ENCODE measurements at places on chromosomes 4 and X. TPM values are rescaled to one million over a fixed set of nuclear protein-coding genes. Genes with fewer than 3 reads are reported as not detected.

DNA sequence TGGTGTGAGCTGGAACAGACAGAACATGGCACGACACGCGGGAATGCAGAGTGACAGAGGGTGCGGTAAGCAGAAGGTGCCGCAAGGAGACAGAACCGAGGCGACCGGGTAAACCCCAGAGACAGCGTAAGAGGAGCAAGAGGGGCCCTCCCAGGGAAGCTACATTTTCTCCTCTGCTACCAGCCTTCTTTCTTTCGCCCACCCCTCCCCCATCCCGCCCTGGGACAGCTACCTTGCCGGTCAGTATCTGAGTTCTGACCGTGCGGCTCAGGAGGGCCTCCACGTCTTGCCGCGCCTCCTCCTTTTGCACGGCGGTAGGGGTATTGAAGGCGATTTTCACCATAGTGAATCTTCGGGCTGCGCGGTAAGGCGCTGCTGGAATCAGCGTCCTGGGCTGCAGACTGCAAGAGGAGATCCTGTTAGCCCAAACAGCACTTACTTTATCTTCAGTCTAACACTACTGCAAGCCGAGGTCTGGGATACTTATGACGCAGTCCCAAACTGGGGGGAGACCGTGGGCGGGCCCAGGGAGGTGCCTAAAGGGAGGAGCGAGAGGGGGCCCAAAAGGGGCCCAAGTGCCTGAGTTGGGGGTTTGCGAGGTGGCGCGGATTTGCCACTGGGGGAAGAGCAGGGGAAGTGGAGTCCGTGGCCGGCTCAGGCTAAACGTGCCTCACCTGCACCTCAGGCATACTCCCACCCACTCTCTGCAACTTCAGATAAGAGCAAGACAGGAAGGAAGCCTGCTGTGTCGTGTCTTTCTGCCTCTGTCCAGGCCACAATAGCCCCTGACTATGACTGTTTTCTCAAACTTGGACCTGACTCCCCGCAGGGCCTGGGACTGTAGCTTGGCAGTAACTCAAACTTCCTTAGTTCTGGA, at the start of gene ITM2A:
Gene ITM2A (minus strand): TSS at position 462 of the 877 bp plus-strand sequence. CDS start 119 bp downstream, at position 343.
- H3K4me1 ChIP-seq: peaks cover 11% of the 10 kb centered on the region
- no peaks in the 10 kb centered on the region for H3K36me3 ChIP-seq
- DNase-seq: peak; percentile 2
- H3K27ac ChIP-seq: no peak within 1 kb of the TSS
- H3K27me3 ChIP-seq: peaks cover 34% of the 10 kb centered on the region

DNA sequence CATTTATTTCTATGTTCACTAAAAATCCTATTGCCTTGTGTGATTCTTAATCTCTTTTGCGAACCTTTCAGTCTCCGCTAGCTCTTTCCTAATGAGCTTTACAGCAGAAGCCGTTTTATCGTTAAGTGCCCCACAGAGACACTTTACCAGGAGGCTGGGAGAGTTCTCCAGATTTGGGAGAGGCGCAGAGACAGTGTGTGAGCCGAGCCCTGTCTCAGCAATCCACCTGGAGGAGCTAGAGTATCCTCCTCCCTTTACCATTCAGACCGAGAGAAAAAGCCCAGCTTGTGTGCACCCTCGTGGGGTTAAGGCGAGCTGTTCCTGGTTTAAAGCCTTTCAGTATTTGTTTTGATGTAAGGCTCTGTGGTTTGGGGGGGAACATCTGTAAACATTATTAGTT, 54.9 kb upstream of the MTM1 start:
- H3K4me3 ChIP-seq: no peak overlapping the region
- no peak for DNase-seq
- H3K36me3 ChIP-seq: no peaks in the 10 kb centered on the region
- peaks cover 8% of the 10 kb centered on the region for H3K4me1 ChIP-seq

SHOX gene
- 0.16 TPM for total RNA-seq

DNA sequence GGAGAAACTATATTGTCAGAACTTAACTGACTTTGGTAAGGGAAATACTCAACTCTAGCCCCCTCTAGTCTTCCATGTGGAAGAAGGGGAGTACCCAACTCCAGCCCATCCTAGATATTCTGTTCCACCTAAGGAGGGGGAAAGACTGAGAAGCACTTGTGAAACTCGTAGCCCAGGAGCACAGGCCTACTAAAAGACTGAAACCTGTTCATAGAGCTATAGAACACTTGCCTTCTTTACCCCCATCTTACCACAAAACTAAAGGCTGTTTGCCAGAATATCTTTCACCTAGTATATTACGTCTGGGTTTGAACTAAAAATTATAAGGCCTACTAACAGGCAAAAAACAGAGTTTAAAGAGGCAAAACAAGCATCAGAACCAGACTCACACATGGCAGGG, 15.5 kb downstream of the CLDN22 start:
- H3K36me3 ChIP-seq: peaks cover 15% of the 10 kb centered on the region
- DNase-seq: no peak
- H3K27ac ChIP-seq: no peak overlapping the region
- H3K27me3 ChIP-seq: no peaks in the 10 kb centered on the region
- H3K4me1 ChIP-seq: peaks cover 19% of the 10 kb centered on the region

DNA sequence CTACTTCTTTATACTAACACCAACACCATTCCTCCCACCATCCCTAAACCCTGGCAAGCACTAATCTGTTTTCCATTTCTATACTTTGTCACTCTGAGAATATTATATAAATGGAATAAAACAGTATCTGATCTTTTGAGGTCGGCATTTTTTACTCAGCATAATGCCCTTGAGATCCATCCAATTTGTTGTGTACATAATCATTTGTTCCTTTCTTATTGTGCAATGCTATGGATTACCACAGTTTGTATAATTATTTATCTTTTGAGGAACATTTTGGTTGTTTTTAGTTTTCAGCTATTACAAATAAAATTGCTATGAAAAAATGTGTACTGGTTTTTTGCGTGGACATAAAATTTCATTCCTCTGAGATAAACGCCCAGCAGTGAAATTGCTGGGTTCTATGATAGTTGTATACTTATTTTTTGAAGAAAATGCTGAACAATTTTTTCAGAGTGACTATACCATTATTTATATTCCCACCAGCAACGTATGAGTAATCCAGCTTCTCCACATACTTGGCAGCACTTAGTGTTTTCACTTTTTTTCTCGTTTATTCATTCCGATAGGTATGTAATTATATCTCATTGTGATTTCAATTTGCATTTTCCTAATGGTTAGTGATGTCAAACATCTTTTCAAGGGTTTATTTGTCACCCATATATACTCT, 154.3 kb upstream of the DCAF8L1 start:
- H3K27ac ChIP-seq: no peak overlapping the region
- H3K4me1 ChIP-seq: no peaks in the 10 kb centered on the region
- no peaks in the 10 kb centered on the region for H3K27me3 ChIP-seq
- DNase-seq: no peak
- H3K36me3 ChIP-seq: no peaks in the 10 kb centered on the region

- H3K4me3 ChIP-seq: no peak overlapping the region
- H3K27me3 ChIP-seq: no peaks in the 10 kb centered on the region
- H3K4me1 ChIP-seq: no peaks in the 10 kb centered on the region
- no peak overlapping the region for H3K27ac ChIP-seq
- no peak for DNase-seq
Observed at GRCh38 chr4:98374643-98375042, 113.5 kb downstream of the RAP1GDS1 start.

GRCh38 chrX:153871451-153871850, 14.5 kb downstream of the L1CAM start:
- DNase-seq: peak; percentile 37
- H3K27me3 ChIP-seq: peaks cover 7% of the 10 kb centered on the region
- no peak overlapping the region for H3K27ac ChIP-seq
- H3K4me1 ChIP-seq: peaks cover 27% of the 10 kb centered on the region

- H3K36me3 ChIP-seq: no peaks in the 10 kb centered on the region
- DNase-seq: peak; percentile 44
- H3K27ac ChIP-seq: no peak overlapping the region
- H3K4me1 ChIP-seq: peaks cover 14% of the 10 kb centered on the region
Observed at GRCh38 chr4:112145790-112146501, 692 bp downstream of the FAM241A start.

All from neural crest cell (in vitro differentiated cells).